ENCODE measurements at places on chromosomes 5 and 9.
A peak's percentile ranks its signal among the peaks of the same experiment; 100 is the strongest.

GRCh38 chr5:159497221-159497620 lies 166.9 kb upstream of the IL12B start:
- DNase-seq, result no peak

DNA sequence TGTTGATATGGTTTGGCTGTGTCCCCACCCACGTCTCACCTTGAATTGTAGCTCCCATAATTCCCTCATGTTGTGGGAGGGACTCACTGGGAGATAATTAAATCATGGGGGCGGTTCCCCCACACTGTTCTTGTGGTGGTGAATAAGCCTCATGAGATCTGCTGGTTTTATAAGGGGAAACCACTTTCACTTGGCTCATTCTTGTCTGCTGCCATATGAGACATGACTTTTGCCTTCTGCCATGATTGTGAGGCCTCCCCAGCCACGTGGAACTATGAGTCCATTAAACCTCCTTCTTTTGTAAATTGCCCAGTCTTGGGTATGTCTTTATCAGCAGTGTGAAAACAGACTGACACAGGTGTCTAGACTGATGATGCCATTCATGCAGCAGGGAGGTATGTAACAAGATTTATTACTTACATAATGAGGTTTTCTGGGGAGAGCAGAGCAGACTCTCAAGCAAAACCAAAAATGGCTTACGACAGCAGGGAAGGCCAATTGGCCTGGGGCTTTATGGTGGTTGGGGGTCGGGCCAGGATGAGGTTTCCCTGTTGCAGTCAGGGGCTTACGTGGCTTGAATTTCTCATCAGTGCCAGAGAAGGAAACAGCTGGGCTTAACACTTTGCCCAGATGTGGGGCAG lies 9.5 kb upstream of the COMMD10 start:
- no peak for DNase-seq

GRCh38 chr9:22278426-22278825 lies 168.2 kb upstream of the DMRTA1 start:
- no peak for DNase-seq

- DNase-seq, result no peak
Measured at GRCh38 chr9:131912069-131912468, 167.6 kb downstream of the MED27 start.

GRCh38 chr9:75451505-75451904 lies 363.2 kb downstream of the OSTF1 start:
- no peak for DNase-seq

DNA sequence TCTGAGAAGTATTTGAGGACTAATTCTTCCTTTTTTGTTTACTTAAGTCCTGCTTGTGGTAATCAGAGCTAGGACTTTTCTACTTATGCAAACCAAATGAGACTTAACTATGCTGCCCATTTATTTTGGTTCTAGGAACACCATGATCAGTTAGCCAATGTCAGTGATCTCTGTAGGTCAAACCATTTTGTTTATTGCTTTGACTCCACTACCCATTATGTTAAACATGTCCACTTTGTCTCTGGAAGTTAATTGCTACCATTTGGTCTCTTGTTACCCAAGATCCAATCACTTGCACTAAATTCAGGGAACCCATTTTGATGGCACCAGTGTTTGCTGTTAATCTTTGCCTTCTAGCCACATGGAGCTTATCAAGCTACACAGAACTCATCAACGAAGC lies 161.9 kb downstream of the CCDC171 start:
- DNase-seq, result no peak

DNA sequence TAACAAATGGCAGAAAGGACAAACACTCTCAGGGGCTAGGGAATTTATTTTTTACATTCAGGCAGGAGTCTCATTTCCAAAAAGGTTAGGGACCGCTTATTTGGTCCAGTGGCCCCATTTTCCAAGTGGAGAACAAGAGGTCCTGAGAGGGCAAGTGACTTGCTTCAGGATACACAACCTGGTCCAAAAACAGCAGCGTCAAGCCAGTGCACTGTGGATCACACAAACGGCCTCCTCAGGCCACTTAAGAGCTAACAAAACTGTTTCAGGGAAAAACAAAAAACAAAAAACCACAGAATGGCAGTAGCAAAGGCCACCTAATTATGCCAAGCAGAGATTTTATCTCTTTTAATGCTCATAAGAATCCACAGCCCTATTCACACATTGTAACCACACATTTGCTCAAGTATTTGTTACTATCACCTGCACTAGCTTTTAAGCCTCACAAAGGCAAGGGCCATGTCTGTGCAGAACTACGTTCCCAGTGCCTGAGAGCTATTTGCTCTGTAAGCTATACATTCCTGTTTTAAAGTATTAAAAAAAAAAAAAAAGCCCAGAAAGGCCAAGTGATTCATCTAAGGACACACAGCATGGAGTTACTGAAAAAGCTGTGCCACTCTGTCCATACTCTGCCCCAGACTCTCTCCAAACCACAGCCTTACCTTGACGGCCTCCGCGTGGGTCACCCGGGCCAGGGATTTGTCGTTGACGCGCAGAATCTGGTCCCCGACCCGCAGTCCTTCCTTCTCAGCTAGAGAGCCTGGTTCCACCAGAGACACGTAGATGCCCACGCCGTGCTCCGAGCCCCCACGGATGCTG lies 1.5 kb downstream of the WHRN start:
- DNase-seq, result no peak

DNA sequence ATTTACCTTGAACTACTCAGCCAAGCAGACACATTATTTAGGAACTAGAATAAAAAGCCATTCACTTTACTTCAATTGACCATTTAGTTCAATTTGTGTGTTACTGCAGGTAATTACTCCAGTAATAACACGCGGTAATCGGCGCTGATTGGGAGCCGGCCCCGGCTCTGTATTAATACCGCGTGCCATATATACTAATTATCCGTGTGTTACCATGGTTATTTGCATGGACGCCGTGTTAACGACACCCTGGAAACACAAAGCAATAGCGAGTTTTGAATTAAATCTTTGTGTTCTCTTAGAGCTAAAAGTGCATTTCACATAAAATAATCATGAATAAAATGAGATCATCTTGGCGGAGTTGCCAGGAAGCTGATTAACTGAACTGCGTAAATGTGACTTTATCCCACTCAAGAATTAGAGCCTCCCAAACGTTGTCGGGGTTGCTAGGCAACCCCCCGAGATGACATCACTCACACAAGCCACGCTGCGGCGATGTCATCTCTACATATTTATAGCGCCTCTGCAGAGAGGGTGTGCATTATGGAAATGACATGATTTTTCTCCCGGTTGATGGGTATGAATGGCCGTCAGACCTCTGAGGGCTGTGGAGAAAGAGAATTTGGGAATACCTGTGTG lies 41.4 kb upstream of the RNU6ATAC start:
- peak; percentile 76 for DNase-seq

- DNase-seq, result no peak
Measured at GRCh38 chr5:37005252-37005651, 128.7 kb downstream of the NIPBL start.

GRCh38 chr9:131395157-131396098 lies 1.5 kb downstream of the PRRC2B start:
- DNase-seq, result peak; percentile 30

DNA sequence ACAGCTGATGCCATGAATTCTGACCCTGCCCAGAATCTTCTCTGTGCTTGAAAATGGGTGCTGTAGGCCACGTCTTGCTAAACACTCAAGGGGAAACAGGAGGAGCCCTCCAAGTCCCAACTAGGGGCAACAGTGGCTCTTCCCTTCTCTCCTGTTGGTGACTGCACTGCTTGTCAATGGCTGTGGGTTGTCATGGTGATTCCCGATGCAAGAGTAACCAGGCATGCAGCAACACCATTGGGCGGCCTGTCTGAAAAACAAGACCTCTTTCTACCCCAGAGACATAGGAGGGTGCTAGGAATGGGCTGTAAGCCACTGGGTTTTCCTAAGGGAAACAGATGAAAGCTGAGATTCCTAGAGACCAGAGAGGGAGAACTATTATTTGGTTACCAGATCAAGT lies 201.7 kb upstream of the PANK3 start:
- DNase-seq, result no peak

DNA sequence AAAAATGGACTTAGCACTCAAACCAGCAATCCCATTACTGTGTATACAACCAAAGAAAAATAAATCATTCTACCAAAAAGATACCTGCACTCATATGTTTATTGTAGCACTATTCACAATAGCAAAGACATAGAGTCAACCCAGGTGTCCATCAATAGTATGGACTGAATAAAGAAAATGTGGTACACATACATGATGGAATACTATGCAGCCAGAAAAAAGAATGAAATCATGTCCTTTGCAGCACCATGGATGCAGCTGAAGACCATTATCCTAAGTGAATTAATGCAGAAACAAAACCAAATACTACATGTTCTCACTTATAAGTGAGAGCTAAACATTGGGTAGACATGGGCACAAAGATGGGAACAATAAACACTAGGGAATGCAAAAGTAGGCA lies 236.8 kb upstream of the POU5F2 start:
- DNase-seq, result no peak

DNA sequence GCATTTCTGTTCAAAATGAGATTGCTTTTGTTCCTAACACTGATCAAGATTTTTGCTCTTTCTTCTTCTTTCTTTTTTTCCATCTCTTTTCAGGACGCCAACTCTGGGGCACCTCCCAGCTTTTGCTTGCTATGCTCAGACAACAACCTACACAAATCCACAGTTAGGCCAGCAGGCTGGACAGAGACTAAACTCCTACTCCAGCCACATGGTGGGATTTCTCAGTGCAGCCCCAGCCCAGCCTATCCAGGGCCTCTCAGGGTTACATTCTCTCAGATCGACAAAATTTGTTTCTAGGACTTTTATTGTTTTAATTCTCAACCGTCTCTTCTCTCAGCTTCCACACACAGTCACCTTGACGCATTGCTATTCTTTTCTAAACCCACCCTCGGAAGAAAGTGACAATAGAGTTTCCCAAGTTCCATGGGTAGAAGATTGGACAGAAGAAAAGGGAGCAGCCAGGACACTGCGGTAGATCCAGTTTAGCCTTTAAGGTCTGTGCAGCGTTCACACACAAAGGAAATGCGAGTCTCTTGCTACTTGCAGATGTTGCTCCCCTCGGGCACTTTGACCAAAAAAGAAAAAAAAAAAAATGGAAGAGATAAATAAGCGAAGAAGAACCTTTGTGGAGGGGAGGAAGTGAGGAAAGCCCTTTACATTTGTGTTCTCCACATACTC lies 588.6 kb upstream of the GRAMD2B start:
- no peak for DNase-seq
